ENCODE measurements at places on chromosomes 12 and 14. TPM values are rescaled to one million over a fixed set of nuclear protein-coding genes. Genes with fewer than 3 reads are reported as not detected.

The TGFB3 gene
- 1.8 TPM for total RNA-seq

The EEA1 gene
- 12.6 TPM for total RNA-seq

The DBX2 gene
- not detected for total RNA-seq

The MGP gene
- total RNA-seq = not detected

The GALNT9 gene
- total RNA-seq = not detected

The SSTR1 gene
- not detected for total RNA-seq

The LALBA gene
- not detected for total RNA-seq

The TGM1 gene
- total RNA-seq = 4.0 TPM

The RNASE1 gene
- total RNA-seq = not detected

The KLRC4 gene
- not detected for total RNA-seq

The RFX4 gene
- total RNA-seq = not detected

The PLCZ1 gene
- total RNA-seq = not detected
